ENCODE measurements at places on chromosomes 11 and 22. TPM values are rescaled to one million over a fixed set of nuclear protein-coding genes. Genes with fewer than 3 reads are reported as not detected.

- DNase-seq: no peak
Observed at GRCh38 chr22:36816636-36817524, at the start of gene PVALB. PVALB (minus strand) TSS chr22:36817035; CDS start chr22:36817005, 30 bp downstream.

DNA sequence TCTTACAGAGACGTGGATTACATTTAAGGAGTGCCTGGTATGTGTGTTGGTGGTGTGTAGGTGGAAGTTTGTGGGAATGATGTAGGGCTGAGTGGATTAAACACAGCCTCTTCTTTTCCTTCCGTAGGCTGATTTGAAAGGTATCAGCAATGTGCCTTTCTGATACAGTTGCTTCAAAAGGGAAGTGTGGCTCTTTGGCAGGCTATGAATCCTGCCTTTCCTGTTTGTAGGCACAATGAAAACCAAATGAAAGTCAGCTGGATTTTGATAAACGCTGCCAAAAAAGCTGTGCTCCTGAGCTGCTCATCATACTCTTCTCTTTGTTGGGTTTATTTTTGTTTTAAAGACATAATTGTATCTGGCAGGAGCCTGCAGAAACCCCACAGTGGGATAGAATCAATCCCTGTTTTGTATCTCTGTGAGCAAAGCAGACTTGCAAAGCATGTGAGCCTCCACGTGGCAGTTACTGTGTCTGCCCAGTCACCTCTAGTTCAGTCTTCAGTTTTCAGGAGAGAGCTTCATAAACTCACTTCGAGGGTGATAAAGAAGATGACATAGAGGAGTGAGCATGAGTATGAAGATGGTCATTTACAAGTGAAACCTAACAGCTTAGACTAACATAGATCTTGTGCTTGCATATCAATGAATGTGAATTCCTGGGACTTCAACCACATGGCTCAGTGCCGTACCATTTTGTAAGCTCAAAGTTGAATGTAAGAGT lies 655.7 kb upstream of the KIRREL3 start:
- DNase-seq: no peak

C22orf31 gene
- 0.20 TPM for total RNA-seq

POTEH gene
- total RNA-seq: not detected

GRCh38 chr22:23450434-23450795 lies 129.7 kb downstream of the IGLL1 start:
- DNase-seq: no peak

DNA sequence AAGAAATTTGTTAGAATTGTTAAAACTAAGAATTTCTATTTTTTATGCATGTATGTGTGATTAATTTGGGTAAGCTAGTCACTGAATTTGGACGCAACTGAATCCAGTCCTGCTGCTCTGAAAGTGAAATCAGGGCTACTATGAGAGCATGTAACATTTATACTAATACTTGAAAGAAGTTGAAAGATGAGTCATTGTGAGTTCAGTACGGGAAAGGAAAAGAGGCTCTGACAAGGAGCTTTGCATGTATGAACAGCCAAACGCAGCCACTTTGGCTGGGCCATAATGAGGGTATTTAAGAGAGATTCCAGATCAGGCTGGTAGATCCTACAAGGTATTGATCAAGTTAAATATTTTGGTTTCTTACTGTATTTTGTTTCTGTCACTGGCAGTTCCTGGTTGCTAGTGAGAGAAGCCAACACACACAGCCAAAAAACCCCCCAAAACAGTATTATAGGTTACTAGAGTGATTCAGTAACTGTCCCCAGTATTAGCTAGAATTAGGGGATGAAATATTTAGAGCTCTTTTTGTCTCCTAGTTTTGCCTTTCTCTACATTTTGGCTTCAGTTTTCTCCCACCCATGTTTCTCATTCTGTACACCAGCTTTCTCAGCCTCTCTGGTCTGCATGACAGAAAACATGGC lies 14.1 kb downstream of the AASDHPPT start:
- DNase-seq: no peak

TRIM68 gene
- total RNA-seq: 7.7 TPM

- no peak for DNase-seq
Observed at GRCh38 chr11:21635394-21636145, 557.3 kb upstream of the ANO5 start.
